ENCODE measurements at places on chromosomes 11 and 22. TPM values are rescaled to one million over a fixed set of nuclear protein-coding genes. Genes with fewer than 3 reads are reported as not detected.
A peak's percentile ranks its signal among the peaks of the same experiment; 100 is the strongest.

DNA sequence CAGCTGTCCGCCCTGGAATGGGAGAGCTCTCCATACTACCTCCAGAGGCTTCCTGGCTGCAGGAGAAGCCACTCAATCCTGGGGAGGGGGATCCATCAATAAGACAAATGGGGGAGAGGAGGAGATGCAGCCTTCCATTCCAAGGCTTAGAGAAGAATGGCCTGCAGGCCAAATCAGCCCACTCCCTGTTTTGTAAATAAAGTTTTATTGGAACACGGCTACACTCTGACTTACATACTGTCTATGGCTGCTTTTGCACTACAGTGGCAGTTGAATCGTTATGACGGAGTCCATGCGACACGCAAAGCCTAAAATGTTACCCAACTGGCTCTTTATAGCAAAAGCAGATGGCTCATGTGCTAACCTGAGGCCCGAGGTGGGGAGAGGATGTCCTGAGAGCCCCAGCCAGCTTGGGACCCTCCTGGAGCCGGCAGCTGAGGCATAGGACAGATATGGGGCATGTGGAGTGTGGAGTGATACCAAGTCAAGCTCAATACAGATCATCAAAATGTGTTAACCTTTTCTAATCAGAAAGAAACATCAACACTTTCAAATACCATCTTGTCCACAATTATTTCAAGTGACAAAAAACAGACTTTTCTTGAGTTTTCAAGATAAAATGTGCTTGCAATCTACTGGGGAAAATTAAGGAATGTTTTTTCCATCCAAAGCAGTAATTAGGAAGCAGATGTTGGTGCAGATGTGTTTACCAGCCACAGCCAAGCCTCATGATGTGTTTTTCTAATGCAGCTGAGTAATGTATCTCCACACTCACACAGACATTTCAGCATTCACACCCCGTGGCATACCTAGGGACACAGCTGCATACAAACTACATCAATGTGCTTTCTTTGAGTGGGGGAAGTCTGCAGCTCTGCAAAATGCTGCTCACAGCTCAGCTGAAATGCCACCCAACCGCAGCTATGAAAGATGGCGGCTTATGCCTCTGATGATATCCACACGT, 181.6 kb downstream of the SHANK2 start:
- no peak for DNase-seq

Gene HBB
- 86.8 TPM for polyA plus RNA-seq

GRCh38 chr22:37176464-37177061, 11.5 kb downstream of the C1QTNF6 start:
- DNase-seq, result no peak

DNA sequence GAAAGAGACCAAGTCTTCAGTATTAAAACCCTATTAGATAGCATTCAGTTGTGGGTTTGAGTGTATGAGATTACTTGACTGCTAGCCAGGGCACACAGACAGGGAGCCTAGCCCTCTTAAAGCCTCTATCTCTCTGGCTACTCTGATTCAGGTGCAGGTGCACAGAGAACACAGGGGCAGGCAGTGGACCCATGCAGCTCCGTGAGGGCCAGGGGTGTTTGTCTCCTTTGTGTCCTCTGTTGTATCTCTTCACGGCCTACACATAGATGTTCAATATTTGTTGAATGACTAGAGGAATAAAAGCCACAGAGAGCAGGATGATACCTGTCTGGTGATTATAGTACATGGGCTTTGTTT, 21.5 kb upstream of the AIFM3 start:
- DNase-seq, result no peak

- DNase-seq, result no peak
Observed at GRCh38 chr11:100984668-100985067, 144.9 kb downstream of the PGR start.

Gene SEPTIN5
- 0.26 TPM for polyA plus RNA-seq

- no peak for DNase-seq
Observed at GRCh38 chr11:120658071-120658423, 146.5 kb downstream of the GRIK4 start.

- no peak for DNase-seq
Observed at GRCh38 chr11:120482149-120482548, 29.4 kb upstream of the GRIK4 start.

DNA sequence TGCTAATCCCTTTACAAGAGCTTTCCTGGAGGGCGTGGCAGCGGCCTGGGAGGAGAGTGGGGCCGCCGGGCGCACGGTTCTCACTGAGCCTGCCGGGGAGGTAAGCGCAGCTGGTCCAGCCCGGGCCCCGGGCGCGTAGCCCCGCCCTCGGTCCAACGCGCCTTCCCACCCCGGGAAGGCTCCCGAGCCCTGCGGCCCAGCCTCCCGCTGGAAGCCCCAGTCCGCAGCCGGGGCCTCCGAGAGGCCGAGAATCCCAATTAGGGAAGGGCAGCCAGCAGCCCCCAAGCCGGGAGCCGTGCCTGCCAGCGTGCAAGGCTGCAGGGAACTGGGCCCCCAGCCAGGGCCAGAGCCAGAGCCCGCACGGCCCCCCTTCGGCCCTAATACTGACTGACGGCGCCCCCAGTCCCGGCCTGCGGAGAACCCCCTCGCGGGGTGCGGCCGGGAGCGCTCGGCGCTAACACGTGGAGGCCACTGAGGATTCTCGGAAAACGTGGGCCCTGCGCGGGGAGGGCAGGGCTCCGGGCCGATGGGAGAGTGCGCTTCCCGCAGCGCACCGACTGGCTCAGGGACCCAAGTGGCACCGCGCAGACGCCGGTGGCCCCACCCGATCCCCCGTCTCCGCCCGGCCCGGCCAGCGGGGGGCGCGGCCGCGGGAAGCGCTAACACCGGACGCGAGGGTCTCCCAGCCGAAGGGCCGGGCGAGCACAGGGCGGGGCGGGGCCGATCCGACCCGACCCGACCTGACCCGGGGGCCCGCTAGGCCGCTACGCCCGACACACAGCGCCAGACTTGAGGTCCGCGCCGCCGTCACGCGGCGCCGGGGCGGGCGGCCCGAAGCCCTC, 5.7 kb downstream of the ZFTA start:
- peak; percentile 36 for DNase-seq

Gene MYRF
- 4.5 TPM for polyA plus RNA-seq

- DNase-seq, result no peak
Observed at GRCh38 chr11:66888282-66888681, 31.4 kb downstream of the LRFN4 start.

Gene TUT1
- 15.2 TPM for polyA plus RNA-seq

Gene TAF10
- 44.2 TPM for polyA plus RNA-seq

Gene HEPHL1
- not detected for polyA plus RNA-seq

DNA sequence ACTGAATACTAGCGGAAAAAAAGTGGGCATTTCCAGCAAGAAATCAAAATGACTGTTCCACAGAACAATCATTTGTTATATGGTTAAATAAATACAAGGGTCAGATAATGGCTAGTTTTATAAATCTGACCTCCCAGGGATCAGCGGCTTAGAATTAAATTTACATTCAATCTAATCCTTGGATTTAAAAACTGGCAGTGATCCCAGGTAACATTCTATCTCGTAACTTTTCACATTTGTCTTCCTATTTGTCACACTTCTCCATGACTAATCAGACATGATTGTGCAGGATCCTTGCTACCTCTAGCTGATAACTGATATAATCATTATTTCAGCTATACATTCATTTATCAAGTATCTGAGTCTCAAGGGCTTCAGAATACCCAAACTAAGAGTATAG, 2.9 kb upstream of the MMP3 start:
- DNase-seq, result no peak

Gene SYCE3
- 0.45 TPM for polyA plus RNA-seq

Gene IGF2
- 259 TPM for polyA plus RNA-seq

Gene CRYBB3
- polyA plus RNA-seq, result 0.25 TPM

Gene SCUBE2
- not detected for polyA plus RNA-seq

- no peak for DNase-seq
Observed at GRCh38 chr11:134524896-134525845, 113.1 kb upstream of the B3GAT1 start.

- no peak for DNase-seq
Observed at GRCh38 chr11:1484695-1485503, 1.7 kb downstream of the MOB2 start.

Gene MIAT
- 0.29 TPM for polyA plus RNA-seq

Gene OR2AT4
- not detected for polyA plus RNA-seq

Gene PANX3
- polyA plus RNA-seq, result not detected

DNA sequence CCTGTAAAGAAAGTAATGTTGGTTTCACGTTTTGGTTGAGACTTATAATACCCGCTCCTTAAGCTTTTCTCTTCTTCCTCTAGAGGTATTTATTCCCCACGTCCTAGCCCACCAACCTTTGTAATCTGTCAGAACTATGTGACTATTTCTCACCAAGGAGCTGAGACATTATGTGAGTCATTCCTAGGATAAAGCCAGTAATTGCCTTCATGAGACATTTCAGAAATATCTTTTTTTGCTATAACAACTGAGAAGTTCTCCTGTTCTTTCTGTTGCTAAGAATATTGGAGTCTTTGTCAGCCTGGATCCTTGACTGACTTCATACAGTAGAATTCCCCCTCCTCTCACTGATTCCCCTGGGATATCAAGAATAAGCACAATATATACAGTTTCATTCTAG, 1497.0 kb upstream of the TENM4 start:
- no peak for DNase-seq

GRCh38 chr11:31711137-31711536, 100.0 kb downstream of the PAX6 start:
- no peak for DNase-seq

GRCh38 chr11:72228844-72229231, 4.3 kb downstream of the INPPL1 start:
- DNase-seq, result no peak

Gene TST
- 404 TPM for polyA plus RNA-seq

GRCh38 chr22:46132830-46133587, 17.3 kb upstream of the PPARA start:
- peak; percentile 70 for DNase-seq

GRCh38 chr22:40120848-40121247, 56.9 kb upstream of the TNRC6B start:
- no peak for DNase-seq

DNA sequence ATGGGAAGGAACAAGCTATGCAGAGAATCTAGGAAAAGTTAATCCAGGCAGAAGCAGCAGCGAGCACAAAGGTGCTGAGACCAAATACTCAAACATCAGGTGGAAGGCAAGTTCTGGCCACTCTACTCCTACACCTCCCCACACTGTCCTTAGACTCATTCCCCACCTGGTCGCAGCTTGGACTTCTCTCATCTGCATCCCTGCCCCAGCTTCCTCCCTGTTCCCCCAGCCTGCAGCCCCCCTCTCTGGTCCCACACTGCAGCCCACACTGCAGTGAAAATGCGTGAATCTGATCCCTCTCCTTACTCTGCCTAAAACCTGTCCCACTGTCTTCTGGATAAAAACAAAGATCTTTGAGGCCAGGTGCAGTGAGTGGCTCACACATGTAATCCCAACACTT, 9.1 kb downstream of the TPBGL start:
- DNase-seq, result no peak

- DNase-seq, result no peak
Observed at GRCh38 chr11:92744929-92745585, 224.4 kb upstream of the MTNR1B start.

- DNase-seq, result peak; percentile 70
Observed at GRCh38 chr22:31350410-31350863, 4.3 kb upstream of the PATZ1 start.

DNA sequence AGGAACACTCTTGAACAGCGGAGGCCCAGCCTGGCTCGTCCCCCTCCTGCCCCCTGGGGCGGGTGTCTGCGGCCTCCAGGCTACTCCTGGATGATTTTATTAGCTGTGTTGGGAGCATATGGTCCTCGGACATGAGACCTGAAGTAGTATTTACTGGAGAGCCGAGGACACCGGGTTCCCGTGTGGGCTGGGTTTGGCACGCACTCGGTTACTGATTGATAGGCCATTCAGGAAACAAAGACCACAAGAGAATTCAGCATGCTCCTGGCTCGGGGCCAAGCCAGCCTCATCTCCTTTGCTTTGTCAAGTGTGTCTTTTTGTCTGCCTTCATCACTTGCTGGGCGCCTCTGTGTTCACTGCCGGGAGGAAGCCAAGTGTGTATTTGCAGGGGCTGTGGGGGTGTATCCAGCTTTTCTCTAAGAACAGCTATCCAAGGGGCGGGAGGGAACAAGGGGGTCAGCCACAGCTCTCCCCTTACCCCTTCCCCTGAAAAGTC, 9.7 kb downstream of the FXYD2 start:
- DNase-seq, result no peak

GRCh38 chr11:14657841-14658240, 14.2 kb downstream of the PDE3B start:
- no peak for DNase-seq

Gene NCR3LG1
- 0.18 TPM for polyA plus RNA-seq

Data from liver (tissue), 10 donors.